ENCODE measurements at places on chromosomes 2 and 18. TPM values are rescaled to one million over a fixed set of nuclear protein-coding genes. Genes with fewer than 3 reads are reported as not detected.
A peak's percentile ranks its signal among the peaks of the same experiment; 100 is the strongest.

The TMEM198 gene
- total RNA-seq, result 1.8 TPM

The CHRNA1 gene
- total RNA-seq, result not detected

The CIAO1 gene
- total RNA-seq, result 57.8 TPM

The DYNAP gene
- total RNA-seq, result not detected

The SMCHD1 gene
- total RNA-seq, result 31.4 TPM

DNA sequence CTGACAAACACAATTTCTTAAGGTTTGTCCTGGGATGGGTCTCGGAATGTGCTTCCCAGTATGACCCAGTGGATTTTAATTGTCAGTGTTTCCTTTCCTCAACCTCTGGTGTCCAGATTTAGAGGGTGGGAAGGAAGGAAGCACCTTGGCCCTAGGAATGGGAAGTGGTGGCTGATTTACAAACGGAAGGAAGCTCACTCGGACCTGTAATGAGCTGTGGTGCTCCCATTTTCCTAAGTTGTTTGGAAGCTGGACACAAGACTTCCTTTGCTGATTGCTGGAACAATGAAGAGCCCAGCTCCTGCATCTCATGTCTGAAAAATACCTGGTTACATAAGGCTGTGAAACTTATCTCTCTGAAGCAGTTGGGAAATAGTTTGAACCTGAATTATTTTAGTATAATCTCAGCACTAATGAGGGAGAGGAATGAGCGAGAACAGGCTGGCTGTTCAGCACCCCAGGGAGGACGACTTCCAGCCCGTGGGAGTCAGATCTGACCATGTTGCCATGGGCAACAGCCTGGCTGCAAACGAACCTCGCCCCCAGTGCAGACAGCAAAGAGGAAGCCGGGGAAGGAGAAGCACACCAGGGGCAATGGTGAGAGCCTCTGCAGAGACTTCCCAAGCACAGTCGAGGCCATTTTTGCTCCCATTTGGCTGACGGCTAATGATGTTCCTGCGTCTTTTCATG is 74.4 kb upstream of the ASB18 start:
- DNase-seq, result peak; percentile 72

DNA sequence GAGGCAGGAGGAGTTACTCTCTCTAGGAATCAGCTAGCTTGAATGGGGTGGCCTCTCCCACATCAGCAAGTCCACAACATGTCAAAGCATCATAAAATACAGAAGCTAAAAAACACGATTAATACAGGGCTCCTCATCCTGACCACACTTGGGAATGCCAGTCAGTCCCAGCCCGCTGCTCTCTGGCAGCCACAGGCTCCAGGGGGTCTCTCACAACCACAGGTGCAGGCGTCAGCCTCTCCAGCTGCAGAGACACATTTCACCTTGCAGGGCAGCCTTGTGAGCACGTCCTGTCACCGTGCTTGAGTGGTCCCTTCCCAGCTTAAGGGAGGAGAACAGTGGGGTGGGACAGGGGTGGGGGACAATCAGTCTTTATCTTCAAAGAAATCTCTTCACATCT is 137.4 kb upstream of the SH3BP4 start:
- no peak for DNase-seq

GRCh38 chr2:26078939-26079338 is 45.1 kb downstream of the RAB10 start:
- no peak for DNase-seq

GRCh38 chr18:10022365-10022764 is 108.5 kb downstream of the VAPA start:
- no peak for DNase-seq

DNA sequence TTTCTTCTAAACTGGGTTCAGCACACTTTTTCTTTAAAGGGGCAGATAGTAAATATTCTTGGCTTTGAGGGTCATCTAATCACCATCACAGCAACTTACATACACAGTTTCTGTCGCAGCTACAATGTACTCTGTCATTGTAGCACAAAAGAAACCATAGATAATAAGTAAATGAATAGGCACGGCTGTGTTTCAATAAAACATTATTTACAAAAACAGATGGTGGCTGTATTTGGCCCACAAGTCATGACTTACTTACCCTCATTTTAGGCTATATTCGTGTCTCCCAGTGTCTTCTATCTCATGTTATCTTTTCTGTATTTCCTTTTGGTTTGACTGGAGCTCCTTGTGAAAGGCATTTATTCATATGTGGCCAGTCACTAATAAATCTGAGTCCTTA is 168.3 kb downstream of the MAP2 start:
- DNase-seq, result no peak

DNA sequence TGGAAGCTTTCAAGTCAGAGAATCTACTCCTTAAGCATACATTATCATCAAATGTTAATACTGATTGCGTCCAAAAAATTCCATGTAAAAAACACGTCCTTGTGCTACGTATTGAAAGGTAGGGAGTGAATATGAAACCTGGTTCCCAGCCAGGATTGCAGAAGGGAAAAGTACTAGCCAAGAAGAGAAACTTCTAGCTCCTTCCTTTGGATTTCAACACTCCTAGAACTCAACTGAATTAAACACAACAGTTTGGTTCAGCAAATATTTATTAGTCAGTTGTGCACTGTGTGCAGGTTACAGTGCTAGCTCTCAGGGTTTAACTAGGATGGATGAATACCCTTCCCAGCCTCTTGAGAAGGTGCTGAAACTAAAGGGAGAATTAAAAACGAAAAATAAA is 33.9 kb upstream of the FHL2 start:
- DNase-seq, result no peak

DNA sequence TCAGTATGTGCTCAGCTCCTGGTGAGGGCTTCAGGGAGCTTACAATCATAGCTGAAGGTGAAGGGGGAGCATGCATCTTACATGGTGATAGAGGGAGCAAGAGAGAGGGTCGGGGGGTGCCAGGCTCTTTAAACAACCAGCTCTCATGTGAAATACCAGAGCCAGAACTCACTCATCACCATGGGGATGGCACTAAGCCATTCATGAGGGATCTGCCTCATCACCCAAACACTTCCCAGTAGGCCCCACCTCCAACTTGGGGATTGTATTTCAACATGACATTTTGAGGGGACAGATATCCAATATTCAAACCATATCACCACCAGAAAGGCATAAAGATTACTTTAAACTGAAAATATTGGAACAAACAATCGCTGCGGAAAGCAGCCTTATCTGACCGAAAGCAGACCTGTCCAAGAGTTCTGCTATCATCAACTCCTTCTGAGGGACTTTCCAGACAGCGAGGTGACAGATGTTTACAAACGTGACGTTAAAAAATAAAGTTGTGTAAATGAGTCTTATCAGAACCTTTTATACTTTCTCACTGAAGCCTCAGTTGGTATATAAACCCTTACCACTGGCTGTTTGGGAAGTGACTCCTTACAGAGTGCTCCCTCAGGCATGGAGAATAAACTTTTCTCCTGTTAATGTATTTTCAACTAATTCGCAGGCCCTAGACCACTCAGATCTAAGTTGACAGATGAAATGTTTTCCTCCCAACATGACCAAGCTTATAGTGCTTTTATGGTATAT is 35.5 kb upstream of the PTH2R start:
- DNase-seq, result no peak

- DNase-seq, result no peak
Observed at GRCh38 chr2:7977981-7978380, 703.9 kb upstream of the ID2 start.

- no peak for DNase-seq
Observed at GRCh38 chr2:20618468-20618885, 32.4 kb downstream of the HS1BP3 start.

DNA sequence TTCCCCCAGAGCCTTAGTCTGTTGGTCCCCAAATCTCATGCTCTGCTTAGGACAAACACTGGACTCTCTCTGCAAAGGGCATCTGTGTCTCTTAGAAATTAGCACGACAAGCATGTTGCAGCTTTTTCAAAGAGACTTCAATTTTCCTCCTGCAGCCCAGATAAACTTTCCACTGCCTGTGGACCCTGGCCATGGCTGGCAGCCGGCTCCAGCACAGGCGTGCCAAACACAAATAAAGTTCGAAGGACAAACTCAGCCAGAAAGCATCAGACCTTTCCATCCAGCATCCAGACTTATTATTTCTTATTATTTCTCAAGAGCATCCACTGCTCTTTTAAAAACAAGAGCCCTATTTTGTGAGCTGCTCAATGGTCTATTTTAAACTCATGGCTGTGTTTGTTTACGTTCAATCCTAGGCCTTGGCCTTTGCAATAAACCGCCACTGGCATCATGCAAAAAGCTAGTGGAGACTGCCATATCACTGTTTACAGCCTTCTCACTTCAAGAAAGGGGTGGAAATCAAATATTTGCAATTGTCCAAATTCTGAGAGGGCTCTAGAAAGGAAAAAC is 300.8 kb downstream of the BCL11A start:
- no peak for DNase-seq

GRCh38 chr2:205527801-205528200 is 154.5 kb upstream of the NRP2 start:
- DNase-seq, result no peak

- DNase-seq, result no peak
Observed at GRCh38 chr2:58047373-58047935, 848 bp downstream of the VRK2 start.

DNA sequence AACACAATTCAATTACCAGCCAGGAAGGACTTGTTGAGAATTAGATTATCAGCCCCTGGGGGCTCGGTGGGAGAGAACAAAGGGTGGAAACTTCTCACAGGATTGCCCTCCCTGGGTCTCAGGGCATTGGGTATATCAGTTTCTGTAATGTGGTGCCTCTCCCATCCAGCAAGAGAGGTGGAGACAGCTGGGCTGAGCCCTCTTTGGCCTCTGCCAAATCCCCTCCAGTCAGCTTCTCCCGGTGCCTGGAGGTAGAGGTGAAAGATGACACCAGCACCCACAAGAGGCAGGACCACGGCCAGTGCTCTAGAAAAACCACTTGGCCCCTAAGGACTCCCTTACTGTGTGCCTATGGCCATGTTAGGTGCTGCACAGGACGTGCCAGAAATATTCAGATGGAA is 179.7 kb downstream of the HAUS1 start:
- DNase-seq, result no peak

- DNase-seq, result no peak
Observed at GRCh38 chr18:13465124-13465446, 246.5 kb downstream of the LDLRAD4 start.

DNA sequence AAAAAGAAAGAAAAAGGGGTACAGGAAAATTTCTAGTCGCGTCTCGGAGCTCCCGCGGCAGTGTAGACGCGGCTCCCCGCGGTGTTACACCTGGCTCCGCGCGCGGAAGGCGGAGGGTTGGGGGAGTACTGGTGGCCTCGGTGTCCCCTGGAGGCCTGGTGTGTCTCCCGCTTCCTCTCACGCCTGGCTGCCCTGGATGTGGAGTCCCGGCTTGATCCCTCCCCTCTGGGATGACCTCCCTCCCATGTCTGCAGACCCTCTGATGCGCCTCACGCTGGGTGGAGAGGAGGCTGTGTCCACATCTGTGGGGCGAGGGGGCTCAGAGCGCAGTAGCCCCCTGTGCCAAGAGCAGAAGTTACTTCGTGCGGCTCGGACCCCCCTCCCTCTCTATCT is 1.2 kb downstream of the KIF5C start:
- DNase-seq, result no peak

Measured in right cardiac atrium (tissue), 5 donors.